ENCODE measurements at places on chromosomes 3 and 15. TPM values are rescaled to one million over a fixed set of nuclear protein-coding genes. Genes with fewer than 3 reads are reported as not detected.

The DNAH12 gene
- total RNA-seq: 0.17 TPM

The CPEB1 gene
- 2.9 TPM for total RNA-seq

The AADACL2 gene
- not detected for total RNA-seq

The MESP2 gene
- 0.57 TPM for total RNA-seq

The LRTM1 gene
- total RNA-seq: not detected

The GP9 gene
- total RNA-seq: not detected

The CCDC9B gene
- total RNA-seq: 5.3 TPM

The GUCA1C gene
- total RNA-seq: not detected

The VPS39 gene
- 159 TPM for total RNA-seq

The LMCD1 gene
- 211 TPM for total RNA-seq

The CRBN gene
- total RNA-seq: 83.2 TPM

The ACKR4 gene
- total RNA-seq: 2.0 TPM

The OR5K4 gene
- total RNA-seq: not detected
